ENCODE measurements at places on chromosomes 13 and 19. TPM values are rescaled to one million over a fixed set of nuclear protein-coding genes. Genes with fewer than 3 reads are reported as not detected.

- peak; percentile 68 for DNase-seq
These were observed 36.4 kb upstream of the IGFL4 start for GRCh38 chr19:46076951-46077814.

GRCh38 chr19:42290523-42291434 is 11.2 kb upstream of the PRR19 start:
- no peak for DNase-seq

The ZNF460 gene
- total RNA-seq: 35.1 TPM

- no peak for DNase-seq
These were observed 41.6 kb downstream of the TM9SF2 start for GRCh38 chr13:99542788-99543406.

GRCh38 chr13:44855860-44856259 is 133.4 kb downstream of the NUFIP1 start:
- DNase-seq: no peak

- no peak for DNase-seq
These were observed 8.3 kb downstream of the PRAM1 start for GRCh38 chr19:8494158-8494557.

DNA sequence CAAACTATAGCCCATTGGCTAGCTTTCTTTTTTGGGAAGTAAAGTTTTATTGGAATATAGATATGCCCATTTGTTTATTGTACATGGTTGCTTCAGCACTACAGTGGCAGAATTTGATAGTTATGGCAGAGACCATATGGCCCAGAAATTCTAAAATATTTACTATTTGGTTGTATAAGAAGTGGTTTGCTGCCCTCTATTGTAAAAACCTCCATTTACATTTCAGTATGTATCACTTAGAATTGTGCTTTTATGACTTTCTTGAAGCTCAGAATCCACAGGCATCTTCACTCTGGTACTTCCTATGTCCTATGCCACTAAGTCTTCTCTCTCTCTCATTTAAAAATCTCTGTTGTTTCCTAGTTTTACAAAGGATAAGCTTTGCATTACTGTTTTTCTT is 37.7 kb downstream of the DLEU7 start:
- DNase-seq: no peak

DNA sequence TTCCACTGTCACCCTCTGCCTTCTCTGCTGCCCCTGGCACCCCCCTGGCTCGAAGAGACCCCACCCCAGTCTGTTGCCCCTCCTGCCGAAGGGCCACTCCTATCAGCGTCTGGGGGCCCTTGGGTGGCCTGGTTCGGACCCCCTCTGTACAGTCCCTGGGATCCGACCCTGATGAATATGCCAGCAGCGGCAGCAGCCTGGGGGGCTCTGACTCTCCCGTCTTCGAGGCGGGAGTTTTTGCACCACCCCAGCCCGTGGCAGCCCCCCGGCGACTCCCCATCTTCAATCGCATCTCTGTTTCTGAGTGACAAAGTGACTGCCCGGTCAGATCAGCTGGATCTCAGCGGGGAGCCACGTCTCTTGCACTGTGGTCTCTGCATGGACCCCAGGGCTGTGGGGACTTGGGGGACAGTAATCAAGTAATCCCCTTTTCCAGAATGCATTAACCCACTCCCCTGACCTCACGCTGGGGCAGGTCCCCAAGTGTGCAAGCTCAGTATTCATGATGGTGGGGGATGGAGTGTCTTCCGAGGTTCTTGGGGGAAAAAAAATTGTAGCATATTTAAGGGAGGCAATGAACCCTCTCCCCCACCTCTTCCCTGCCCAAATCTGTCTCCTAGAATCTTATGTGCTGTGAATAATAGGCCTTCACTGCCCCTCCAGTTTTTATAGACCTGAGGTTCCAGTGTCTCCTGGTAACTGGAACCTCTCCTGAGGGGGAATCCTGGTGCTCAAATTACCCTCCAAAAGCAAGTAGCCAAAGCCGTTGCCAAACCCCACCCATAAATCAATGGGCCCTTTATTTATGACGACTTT is 2.0 kb downstream of the ZFP36 start:
- peak; percentile 57 for DNase-seq

The ZNF20 gene
- 3.4 TPM for total RNA-seq
